ENCODE measurements at places on chromosomes 7 and 10. TPM values are rescaled to one million over a fixed set of nuclear protein-coding genes. Genes with fewer than 3 reads are reported as not detected.

Gene PAX2
- not detected for total RNA-seq

Gene PKD1L1
- total RNA-seq = 2.8 TPM

Gene ANKRD7
- 1.7 TPM for total RNA-seq

Gene FAM237B
- total RNA-seq = not detected

Gene CCDC3
- total RNA-seq = 2.9 TPM

DNA sequence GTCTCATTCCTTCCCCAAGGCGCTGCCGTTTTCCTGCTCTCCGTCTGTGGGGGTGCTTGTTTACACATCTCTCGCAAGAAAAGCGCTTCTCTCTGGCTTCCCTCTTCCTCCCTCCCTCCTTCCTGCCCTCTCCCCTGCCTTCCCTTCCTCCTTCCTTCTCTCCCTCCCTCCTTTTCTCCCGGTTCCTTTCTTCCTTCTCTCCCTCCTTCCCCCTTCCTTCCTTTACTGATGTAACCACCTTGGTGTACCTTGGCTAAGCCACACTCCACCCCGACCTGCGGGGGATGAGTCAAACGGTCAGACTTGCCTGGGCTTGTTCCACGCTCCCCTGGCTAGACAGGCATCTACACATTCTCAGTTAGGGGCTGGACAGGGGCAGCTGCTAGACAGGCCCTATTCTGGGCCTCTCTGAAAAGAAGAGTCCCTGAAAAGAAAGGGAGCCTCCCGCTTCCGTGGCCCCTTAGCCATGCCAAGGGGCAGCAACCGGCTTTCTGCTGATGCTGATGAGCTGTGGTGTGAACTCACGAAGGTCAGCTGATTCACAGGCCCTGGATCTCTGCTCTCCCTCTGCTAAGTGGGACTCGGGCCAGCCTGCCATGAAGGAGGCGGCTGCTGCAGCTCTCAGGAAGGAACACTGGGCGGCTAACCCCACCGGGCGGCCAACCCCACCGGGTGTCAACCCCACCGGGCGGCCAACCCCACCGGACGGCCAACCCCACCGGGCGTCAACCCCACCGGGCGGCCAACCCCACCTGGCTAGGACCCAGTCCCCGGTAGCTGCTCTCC lies 216.8 kb downstream of the TCERG1L start:
- H3K4me1 ChIP-seq = no peaks in the 10 kb centered on the region
- no peaks in the 10 kb centered on the region for H3K36me3 ChIP-seq
- H3K27ac ChIP-seq = no peak overlapping the region
- DNase-seq = no peak
- no peak overlapping the region for H3K4me3 ChIP-seq

GRCh38 chr10:132929953-132930548 lies 12.3 kb downstream of the CFAP46 start:
- DNase-seq = no peak
- no peaks in the 10 kb centered on the region for H3K27me3 ChIP-seq
- H3K4me3 ChIP-seq = no peak overlapping the region
- no peak overlapping the region for H3K27ac ChIP-seq
- H3K36me3 ChIP-seq = no peaks in the 10 kb centered on the region

- H3K4me3 ChIP-seq = no peak overlapping the region
- no peak overlapping the region for H3K27ac ChIP-seq
- H3K27me3 ChIP-seq = no peaks in the 10 kb centered on the region
These were observed 94.9 kb upstream of the PIK3CG start for GRCh38 chr7:106770191-106770590.

GRCh38 chr7:87806150-87806549 lies 70.0 kb downstream of the SLC25A40 start:
- no peaks in the 10 kb centered on the region for H3K4me1 ChIP-seq
- no peaks in the 10 kb centered on the region for H3K27me3 ChIP-seq
- H3K27ac ChIP-seq = no peak overlapping the region

GRCh38 chr10:3048119-3049019 lies 19.0 kb upstream of the PFKP start:
- H3K4me1 ChIP-seq = no peaks in the 10 kb centered on the region
- no peak overlapping the region for H3K27ac ChIP-seq
- no peak overlapping the region for H3K4me3 ChIP-seq
- H3K36me3 ChIP-seq = no peaks in the 10 kb centered on the region
- no peaks in the 10 kb centered on the region for H3K27me3 ChIP-seq

GRCh38 chr10:35341521-35341920 lies 5.2 kb downstream of the CCNY start:
- H3K4me3 ChIP-seq = no peak overlapping the region
- H3K27ac ChIP-seq = no peak overlapping the region
- peaks cover 12% of the 10 kb centered on the region for H3K4me1 ChIP-seq
- H3K36me3 ChIP-seq = no peaks in the 10 kb centered on the region
- DNase-seq = no peak

GRCh38 chr10:86254526-86255174 lies 111.9 kb downstream of the GRID1 start:
- peaks cover 5% of the 10 kb centered on the region for H3K4me1 ChIP-seq
- H3K27me3 ChIP-seq = no peaks in the 10 kb centered on the region
- no peak for DNase-seq
- no peak overlapping the region for H3K4me3 ChIP-seq

DNA sequence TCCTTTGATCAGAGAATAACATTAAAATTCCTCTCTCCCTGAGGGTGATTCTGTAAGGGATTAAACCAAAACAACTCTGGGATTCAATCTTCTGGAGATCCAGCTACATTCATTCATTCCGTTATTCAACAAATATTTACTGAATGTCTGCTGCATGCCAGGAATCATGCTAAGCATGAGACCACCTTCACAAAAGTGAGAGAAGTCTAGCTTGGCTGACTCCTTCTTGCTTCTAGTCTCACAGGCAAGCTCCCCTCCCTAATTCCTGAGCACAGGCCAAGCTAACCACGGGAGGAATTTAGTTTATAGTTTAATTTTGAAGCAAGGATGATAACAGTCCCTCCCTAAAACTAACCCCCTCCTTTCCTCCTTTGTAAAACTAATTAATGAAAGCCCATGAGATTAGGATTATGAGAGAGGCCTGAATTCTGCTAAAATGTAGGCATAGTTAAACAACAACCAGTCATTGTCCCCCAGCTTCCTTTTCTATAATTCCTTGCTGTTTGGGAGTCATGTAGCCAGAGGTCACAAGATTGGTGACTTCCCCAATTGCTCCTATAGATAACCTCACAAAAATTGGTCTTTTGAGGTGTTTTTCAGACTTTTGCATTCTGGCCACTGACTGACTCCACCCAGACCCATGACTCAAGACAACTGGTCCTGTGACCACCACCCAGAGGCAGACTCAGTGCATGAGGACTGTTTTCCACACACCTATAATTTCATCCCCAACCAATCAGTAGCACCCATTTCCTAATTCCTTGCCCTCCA lies 113.5 kb downstream of the ITGB8 start:
- DNase-seq = no peak
- peaks cover 17% of the 10 kb centered on the region for H3K4me1 ChIP-seq
- no peaks in the 10 kb centered on the region for H3K36me3 ChIP-seq
- H3K4me3 ChIP-seq = no peak overlapping the region

DNA sequence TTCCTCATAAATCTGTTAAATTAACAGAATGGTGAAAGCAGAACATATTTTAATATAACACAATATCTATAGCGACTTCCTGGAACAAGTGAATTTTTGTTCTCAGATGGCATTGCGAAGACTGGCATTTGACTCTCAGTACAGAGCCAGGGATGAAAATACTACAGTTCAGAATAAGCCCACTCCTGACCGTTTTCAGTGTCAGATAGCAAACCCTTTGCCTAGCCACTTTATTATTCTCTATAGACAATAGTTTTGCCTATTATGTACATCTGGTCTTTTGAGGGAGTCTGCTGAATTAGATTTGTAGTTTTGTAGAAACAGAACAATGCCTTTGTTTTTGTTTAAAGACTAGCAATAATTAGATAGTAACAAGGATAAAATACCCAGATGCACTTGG lies 2.3 kb downstream of the MINPP1 start:
- H3K36me3 ChIP-seq = peaks cover 15% of the 10 kb centered on the region
- H3K27ac ChIP-seq = no peak overlapping the region
- H3K27me3 ChIP-seq = no peaks in the 10 kb centered on the region
- no peak for DNase-seq
- H3K4me1 ChIP-seq = peaks cover 24% of the 10 kb centered on the region

GRCh38 chr10:118569241-118569881 lies 26.1 kb downstream of the PRLHR start:
- H3K4me3 ChIP-seq = no peak overlapping the region
- no peaks in the 10 kb centered on the region for H3K4me1 ChIP-seq
- H3K27ac ChIP-seq = no peak overlapping the region
- H3K27me3 ChIP-seq = no peaks in the 10 kb centered on the region

- H3K4me1 ChIP-seq = peaks cover 14% of the 10 kb centered on the region
- H3K4me3 ChIP-seq = no peak overlapping the region
- peak overlapping the region; percentile 72 for H3K27ac ChIP-seq
- peaks cover 18% of the 10 kb centered on the region for H3K36me3 ChIP-seq
These were observed 8.0 kb downstream of the SUFU start for GRCh38 chr10:102511583-102512274.

GRCh38 chr10:102845352-102845902 lies 8.2 kb upstream of the CYP17A1 start:
- no peak for DNase-seq
- no peaks in the 10 kb centered on the region for H3K27me3 ChIP-seq
- no peak overlapping the region for H3K4me3 ChIP-seq
- no peak overlapping the region for H3K27ac ChIP-seq
- H3K36me3 ChIP-seq = no peaks in the 10 kb centered on the region

DNA sequence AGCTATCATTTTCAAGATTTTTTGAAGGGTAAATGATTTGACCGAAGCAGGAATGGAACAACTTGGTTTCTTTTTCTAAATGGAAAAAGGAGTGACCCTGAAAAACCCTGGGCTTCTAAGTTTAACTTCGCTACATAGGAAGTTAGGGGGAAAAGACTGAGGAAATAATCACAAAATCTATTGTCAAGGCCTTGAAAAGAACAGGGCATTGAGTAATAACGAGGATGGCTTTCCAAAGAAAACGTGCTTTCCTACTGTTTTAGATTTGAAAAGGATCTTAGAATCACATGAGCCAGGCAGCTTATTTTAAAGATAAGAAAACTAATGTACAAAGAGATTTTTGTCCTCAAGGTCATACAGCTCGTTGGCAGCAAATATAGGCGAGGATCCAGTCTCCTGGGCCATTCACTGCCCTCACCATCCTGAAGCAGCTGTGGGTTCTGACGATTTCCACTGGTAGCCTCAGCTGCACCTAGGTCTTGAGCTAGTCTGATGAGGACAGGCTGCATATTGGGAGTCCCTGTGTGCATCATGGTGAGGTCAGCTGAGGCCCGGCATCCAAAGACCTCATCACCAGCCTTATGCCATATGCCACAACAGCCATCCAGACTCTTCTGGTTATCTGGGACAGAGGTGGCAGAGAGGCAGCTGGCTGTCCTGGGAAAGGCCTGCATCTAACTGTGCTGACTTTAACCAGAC lies 384.7 kb upstream of the NRP1 start:
- H3K36me3 ChIP-seq = no peaks in the 10 kb centered on the region
- no peak overlapping the region for H3K4me3 ChIP-seq
- DNase-seq = no peak
- H3K27ac ChIP-seq = no peak overlapping the region
- H3K4me1 ChIP-seq = no peaks in the 10 kb centered on the region

GRCh38 chr7:158544708-158545107 lies 42.9 kb downstream of the PTPRN2 start:
- DNase-seq = no peak
- peaks cover 13% of the 10 kb centered on the region for H3K4me1 ChIP-seq
- no peaks in the 10 kb centered on the region for H3K27me3 ChIP-seq
- no peaks in the 10 kb centered on the region for H3K36me3 ChIP-seq

DNA sequence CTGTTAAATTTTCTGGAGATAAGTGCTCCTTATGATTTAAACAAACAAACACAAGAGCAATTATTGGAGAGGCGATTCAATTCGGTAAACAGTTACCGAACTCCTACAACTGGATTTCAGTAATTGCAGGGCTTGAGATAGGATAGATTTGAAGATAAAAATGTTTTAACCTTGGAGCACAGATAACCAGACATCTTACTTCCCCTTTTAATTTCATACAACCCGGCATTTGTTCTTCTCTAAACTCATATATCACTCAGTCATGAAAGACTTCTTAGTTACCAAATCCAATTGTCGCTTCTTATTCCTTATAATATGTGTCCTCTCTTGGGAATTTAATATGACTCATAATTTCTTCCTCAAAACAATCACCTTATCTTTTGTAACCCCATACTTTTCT lies 235.9 kb upstream of the CSTF2T start:
- no peaks in the 10 kb centered on the region for H3K4me1 ChIP-seq
- H3K27me3 ChIP-seq = no peaks in the 10 kb centered on the region
- no peak for DNase-seq
- no peaks in the 10 kb centered on the region for H3K36me3 ChIP-seq
- H3K27ac ChIP-seq = no peak overlapping the region

- no peaks in the 10 kb centered on the region for H3K27me3 ChIP-seq
- no peaks in the 10 kb centered on the region for H3K36me3 ChIP-seq
- no peak for DNase-seq
- H3K4me1 ChIP-seq = no peaks in the 10 kb centered on the region
- H3K27ac ChIP-seq = no peak overlapping the region
- no peak overlapping the region for H3K4me3 ChIP-seq
These were observed 99.2 kb downstream of the PDGFA start for GRCh38 chr7:420142-421093.

GRCh38 chr10:110495731-110496552 lies 1.8 kb upstream of the DUSP5 start:
- H3K27me3 ChIP-seq = no peaks in the 10 kb centered on the region
- peaks cover 47% of the 10 kb centered on the region for H3K4me1 ChIP-seq
- H3K36me3 ChIP-seq = no peaks in the 10 kb centered on the region
- DNase-seq = no peak
- H3K27ac ChIP-seq = no peak overlapping the region

- H3K27me3 ChIP-seq = no peaks in the 10 kb centered on the region
- no peak overlapping the region for H3K27ac ChIP-seq
- no peaks in the 10 kb centered on the region for H3K36me3 ChIP-seq
- no peak overlapping the region for H3K4me3 ChIP-seq
- H3K4me1 ChIP-seq = no peaks in the 10 kb centered on the region
These were observed 14.6 kb upstream of the INSYN2A start for GRCh38 chr10:127210936-127211466.

Measured in Karpas-422 (cell line).